ENCODE measurements at places on chromosomes 11 and 22.

GRCh38 chr22:38208551-38208968, 6.8 kb downstream of the MAFF start:
- no peak for ATAC-seq

GRCh38 chr11:114296605-114297372, 590 bp downstream of the NNMT start:
- ATAC-seq: no peak

DNA sequence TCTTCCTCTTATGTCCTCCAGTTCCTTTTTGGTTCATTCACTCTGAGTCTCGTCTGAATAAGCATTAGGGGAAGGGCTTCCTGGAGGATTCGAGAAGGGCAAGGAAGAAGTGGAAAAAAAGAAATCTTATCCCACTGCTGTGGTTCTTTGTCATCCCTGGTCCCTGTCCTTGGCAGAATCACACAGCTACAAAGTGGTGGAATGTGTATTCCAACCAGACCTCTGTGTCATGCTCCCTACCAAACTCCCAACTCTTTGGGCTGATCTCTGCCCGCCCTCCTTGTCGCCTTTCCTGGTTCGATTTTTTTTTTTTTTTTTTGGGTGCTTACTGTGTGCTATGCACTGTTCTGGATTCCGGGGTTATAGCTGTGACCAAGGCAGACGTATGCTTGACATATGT, 61.0 kb downstream of the TEAD1 start:
- ATAC-seq: peak; percentile 18

DNA sequence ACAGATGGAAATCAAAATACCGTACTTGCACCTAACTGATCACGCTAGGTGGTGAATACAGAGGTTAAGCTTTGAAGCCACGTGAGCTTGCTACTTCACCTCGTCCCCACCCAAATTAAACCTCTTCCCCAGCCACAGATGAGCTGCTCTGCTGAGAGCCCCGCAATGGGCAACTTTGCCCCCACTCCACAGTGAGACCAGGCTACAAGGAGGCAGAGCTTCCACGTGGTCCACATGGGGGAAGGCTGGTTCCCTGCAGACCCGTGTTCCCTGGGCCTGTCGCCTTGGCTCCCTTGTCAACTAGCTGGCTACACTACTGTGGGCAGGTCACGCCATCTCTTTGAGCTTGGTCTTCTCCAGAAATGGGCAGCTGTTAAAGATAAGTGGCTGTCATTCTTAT, 10.9 kb downstream of the CD5 start:
- no peak for ATAC-seq

GRCh38 chr22:21904250-21904789, 36.9 kb upstream of the MAPK1 start:
- ATAC-seq: no peak
